ENCODE measurements at places on chromosomes 7 and 10.

- no peak for DNase-seq
Measured at GRCh38 chr7:15494711-15495110, 67.1 kb downstream of the AGMO start.

GRCh38 chr7:32890793-32891042 lies 842 bp downstream of the KBTBD2 start:
- no peak for DNase-seq

DNA sequence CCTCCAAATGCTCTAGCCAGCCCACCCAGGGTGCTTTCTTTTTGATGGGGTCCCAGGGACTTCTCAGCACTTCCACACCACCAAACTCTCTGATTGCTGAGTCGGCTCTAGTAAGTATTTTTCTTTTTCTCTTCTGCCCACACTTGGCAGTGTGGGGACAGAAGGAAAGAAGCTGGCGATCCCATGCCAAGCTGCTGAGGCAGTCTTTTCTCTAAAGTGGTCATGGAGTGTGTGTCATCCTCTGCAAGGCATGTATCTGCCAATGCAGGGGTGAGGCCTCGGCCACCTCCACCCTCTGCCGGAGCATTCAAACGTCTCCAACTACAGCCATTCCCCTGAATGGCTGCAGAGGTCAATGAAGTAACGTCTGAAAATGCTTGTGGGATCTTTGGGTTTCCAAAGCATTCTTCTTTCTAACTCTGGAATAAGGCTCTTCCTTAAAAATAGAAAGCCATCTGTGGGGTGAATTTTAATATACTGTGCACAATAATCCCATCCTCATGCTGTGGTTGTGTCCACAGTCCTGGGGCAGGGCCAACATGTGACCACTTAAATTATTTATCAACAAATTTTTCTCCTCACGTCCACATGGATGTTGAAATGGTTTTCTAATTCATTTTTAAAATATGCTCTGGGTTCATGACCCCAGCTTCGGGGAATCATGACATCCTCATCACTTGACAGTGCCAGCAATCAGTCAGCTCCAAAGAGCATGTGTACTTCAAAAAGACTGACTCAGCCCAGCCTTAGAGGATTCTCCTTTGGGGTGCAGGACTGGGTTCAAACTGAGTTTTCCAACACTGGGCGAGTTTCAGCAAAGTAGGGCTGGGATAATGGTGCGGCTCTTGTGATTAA lies 171.3 kb upstream of the ITGB1 start:
- no peak for DNase-seq

GRCh38 chr7:105046414-105046813 lies 32.4 kb downstream of the KMT2E start:
- no peak for DNase-seq

DNA sequence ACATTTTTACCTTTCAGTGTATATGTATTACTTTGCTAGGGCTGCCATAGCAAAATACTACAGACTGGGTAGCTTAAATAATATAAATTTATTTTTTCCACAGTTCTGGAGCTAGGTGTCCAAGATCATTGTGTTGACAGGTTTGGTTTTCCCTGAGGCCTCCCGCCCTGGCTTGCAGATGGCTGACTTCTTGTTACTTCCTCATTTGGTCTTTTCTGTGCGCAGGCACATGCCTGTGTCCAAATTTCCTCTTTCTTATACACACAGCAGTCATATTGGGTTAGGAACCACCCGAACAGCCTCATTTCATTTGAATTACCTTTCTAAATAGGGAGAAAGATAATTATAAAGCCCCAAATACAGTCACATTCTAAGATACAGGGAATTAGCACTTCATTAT lies 521.6 kb upstream of the SORCS1 start:
- peak; percentile 65 for DNase-seq
